ENCODE measurements at places on chromosomes 2 and 18.

DNA sequence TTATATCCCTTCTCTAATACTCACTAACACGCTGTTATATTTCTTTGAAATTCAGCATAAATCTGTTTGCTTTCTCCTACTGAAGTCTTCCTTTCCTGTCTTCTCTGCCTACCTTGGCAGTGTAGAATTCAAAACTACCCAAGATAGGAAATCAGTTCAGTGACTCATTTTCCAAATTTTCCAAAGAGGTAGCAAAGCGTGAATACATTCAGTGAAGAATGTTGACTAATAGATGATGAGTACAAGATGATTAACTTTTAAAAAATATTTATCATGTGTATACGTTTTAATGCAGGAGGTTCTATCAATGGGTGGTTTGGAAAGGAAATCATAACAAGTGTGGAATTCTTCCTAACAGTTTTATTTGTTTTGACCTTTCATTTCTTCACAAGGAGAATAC is 201.9 kb upstream of the SLC8A1 start:
- no peak for DNase-seq

DNA sequence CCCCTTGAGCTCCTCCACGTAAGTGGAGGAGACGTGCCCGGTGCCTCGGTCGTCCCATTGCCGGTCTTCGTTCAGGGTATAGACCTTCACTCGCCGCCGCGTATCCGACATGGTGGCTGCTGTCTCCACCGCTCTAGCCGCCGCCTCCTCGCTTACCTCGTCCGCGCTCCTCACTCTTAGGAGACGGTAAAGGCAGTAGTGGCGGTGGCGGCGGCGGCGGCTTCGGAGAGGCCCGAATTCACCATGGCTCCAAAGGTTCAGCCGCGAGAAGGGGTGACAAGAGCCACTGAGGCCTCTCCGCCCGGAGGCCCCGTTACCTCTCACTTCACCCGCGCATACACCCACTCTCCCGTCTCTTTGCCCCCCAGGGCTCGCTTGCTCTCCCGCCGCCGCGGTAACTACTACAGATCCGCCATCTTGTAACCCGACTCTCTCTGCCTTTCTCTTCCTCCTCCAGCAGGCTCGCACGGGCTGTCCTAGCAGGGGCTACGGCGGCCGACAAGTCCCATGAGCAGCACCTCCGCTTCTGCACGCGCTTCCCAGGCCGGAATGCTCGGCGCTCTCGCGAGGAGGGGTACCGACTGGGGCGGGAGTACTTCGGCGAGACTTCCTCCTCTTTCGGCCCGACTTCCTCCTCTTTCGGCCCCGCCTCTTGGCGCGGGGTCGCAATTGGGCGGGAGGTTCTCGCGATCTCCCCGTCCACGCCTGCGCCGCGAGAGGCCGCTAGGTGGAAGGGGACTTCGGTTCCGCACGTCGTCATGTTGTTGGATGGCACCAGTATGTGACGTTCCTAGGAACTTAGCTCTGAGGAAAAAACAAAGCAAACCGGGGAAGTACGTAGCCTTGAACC is at the start of gene PPP4R3B:
TSS of gene PPP4R3B (minus strand) at position 448 of the 850 bp plus-strand sequence. CDS start at position 111, 337 bp downstream.
- peak; percentile 95 for DNase-seq

DNA sequence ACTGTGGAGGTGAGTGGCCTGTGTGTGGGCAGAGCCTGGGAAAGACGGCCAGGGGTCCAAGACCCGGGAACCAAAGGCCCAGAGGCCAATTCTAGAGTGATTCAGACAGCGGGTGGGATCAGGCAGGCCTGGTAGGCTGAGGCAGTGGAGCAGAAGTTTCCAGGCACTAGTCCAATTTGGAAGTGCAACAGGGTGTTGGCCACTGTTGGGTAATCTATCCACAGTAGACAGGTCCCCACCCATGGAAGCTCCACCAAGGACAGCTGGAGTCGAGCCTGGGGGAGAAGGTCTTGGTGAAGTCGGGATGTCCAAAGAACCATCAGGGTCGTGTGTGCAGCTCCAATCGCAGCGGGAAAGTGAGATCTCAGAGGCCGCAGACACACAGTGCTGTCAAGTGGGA is 125.8 kb upstream of the COPS8 start:
- DNase-seq: no peak

- no peak for DNase-seq
Measured at GRCh38 chr2:85741211-85741832, 12.5 kb upstream of the ATOH8 start.

DNA sequence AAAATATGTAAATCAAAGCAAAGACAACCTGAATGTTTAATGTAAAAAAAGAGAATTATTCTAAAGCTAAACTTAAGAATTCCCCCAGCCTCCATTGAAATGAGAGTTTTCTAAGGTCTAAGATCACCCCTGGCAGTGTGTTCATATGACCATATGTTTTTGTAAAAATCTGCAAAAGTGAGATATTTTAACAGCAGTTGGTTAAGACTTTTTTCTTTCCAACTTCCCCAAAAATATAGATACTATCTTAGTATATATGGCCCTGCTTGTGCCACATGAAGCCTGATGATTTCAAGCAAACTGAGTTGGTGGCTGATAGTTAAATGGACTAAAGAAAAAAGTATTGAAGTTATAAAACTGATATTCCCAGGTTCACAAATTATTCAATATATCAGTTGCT is 35.4 kb downstream of the ZNF804A start:
- DNase-seq: no peak

DNA sequence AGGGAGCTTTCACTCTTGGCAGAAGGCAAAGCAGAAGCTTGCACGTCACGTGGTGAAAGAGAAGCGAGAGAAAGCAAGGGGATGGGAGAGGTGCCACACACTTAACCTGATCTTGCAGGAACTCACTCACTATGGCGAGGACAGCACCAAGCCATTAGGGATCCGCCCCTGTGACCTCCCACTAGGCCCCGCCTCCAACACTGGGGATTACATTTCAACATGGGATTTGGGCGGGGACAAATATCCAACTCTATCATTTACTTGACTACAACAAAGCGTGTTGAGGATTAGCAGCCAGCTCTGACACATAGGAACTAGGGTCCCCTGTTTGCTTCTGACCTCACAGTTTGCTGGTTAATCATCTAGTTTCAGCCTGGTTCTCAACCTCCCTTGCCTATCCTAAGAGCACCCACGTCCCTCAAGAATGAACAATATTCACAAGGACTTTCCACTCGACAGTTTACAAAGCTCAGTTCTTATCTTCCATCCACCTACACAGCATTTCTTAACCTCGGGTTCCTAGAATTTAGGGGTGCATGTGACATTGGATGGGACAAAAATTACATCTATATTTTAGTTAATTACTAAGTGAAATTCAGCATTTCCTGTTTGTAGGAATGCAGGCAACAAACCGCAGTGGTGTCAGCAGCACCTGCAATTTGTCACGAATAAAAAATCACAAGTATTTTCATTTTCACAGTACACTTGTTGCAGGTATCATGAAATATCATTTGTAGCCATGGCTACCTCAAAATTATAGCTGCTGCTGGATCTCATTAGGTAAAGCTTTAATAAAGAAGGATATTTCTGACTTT is 36.0 kb downstream of the LBH start:
- no peak for DNase-seq

DNA sequence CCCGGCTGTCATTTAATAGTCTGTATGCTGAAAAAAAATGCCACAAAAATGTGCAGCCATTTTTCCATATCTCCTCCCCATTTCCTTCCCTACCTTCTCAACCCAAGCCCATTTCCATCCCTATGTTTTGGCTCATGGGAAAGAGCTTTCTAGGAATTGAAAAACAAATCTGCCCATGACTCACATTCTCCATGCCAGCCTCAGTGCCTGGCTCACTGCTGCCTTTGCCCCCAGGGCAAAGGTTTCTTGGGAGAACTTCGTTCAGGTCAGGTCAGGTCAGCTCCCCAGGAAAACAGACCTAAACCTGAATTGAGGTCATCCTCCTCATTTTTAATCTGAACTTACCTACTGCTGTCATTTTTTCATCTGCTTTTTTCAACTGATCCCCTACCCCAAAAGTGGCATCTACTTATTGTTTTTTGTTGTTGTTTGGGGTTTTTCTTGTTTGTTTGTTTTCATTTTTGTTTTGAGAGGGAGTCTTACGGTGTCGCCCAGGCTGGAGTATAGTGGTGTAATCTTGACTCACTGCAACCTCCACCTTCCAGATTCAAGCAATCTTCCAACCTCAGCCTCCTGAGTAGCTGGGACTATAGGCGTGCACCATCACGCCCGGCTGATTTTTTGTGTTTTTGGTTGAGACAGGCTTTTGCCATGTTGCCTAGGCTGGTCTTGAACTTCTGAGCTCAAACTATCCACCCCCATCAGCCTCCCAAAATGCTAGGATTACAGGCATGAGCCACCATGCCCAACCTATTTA is 66.7 kb downstream of the FECH start:
- no peak for DNase-seq

DNA sequence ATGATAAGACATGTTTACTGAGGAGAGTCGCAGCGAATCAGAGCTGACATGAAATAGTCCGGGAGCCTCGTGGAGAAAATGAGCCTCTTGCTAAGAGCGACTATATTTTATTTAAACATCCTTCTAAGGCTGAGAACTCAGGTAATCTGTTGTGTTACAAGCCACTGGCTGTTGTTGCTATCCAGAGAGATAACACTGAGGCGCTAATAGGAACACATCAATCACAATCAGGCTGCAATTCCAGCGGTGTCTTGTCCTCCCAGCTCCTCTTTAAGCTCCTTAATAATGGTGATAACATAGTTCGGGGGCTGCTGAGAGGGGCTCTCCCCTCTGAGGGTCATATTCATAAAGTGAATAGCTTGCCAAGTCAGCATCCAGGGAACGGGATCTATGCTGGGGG is 95.1 kb downstream of the INSIG2 start:
- DNase-seq: no peak

- peak; percentile 5 for DNase-seq
Measured at GRCh38 chr18:74493689-74494088, 2.5 kb upstream of the CNDP2 start.

DNA sequence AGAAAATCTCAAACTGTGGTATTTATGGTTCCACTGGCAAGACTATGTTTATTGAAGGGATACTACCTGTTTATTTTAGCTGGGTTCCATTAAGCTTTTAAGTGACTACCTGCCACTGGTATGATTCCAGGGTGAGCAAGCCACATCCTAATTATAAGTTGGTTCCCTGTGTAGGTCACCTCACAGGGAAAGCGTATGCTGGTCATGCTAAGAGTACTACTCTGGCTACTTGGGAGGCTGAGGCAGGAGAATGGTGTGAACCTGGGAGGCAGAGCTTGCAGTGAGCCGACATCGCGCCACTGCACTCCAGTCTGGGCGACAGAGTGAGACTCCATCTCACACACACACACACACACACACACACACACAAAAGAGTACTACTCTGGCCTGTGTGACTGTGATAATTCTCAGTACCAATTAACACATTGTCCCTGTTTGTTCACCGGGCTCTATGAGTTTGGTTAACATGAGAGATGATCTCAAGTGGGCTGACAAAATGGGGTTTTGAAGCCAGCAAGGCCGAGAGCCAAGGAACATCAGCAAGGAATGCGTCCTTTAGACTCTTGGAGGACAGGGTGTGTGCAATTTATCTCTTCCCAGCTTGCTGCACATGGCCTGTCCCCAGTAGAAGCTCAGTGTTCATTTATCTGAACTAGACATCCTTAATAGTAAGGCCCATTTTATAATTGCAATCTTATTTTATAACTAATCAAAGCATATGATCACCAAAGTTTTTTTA is 15.2 kb upstream of the ITSN2 start:
- DNase-seq: no peak

DNA sequence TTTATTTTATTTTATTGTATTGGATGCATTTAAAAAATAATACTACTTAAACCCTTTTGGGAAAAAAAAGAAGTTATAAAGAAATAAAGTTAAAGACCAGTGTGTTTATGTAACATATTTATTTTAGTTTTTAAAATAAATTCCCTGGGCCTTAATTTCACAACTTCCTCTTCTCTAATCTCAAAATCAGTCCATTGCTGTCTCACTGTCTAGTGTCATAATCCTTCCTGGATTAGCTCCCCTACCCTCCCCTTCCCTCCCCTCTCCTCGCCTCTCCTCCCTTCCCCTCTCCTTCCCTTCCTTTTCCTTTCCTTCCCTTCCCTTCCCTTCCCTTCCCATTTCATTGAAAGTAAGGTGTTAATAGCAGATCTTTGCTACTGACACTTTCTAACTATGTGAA is 40.3 kb upstream of the ZEB2 start:
- DNase-seq: peak; percentile 21

- DNase-seq: no peak
Measured at GRCh38 chr18:13180614-13181375, 37.8 kb upstream of the LDLRAD4 start.

GRCh38 chr2:30030361-30030760 is 109.0 kb upstream of the ALK start:
- no peak for DNase-seq

DNA sequence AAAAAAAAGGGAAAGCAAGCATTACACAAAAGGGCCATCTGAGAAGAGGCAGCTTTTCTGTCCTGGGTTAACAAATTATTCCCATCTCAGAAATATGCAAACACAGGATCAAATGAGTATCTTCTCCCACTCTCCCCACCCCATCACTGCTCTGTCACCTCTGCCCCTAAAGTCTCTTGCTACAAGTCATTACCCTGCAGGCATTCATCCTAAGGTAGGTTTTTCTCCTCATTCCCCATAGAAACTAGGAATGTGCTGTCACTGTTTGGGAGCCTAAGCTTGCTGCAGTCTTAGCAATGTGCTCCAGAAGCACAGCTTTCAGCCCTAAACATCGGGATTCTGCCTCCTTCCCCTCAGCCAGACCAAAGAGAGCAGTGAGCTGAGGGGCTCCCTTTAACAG is 3.6 kb downstream of the LRRTM1 start:
- DNase-seq: no peak

- DNase-seq: no peak
Measured at GRCh38 chr2:105427485-105427884, 28.6 kb upstream of the FHL2 start.

DNA sequence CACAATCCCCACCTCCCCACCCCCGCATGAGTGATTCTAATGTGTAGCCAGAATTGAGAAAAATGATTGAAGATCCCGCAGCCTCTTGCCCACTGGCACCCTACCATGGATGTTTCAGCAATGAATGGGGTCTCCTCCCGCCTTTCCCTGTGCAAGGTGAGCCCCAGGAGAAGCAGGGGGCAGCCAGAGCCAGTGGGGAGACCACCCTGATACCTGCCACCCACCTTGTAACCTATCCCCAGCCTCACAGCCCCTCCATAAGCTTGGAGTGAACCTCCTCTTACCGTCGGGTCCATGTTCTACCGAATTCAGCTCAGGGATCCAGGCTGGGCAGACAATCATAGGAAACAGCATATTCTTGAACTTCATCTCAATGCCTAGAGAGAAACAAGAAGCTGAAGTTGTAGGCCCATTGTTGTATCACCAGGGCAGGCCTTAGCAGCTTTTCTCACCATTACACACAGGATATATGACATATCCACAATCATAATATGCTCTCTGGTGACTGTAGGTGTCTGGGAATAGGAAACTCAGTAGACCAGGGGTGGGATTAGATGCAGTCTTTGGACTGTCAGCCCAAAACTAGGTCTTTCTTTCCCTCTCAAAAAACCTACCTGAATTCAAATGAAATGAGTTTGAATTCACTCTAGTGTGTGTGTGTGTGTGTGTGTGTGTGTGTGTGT is 30.9 kb downstream of the XDH start:
- DNase-seq: no peak

All from KG1 (cell line).